ENCODE measurements at places on chromosomes 2 and 18.

GRCh38 chr2:190123956-190124355 is 61.4 kb upstream of the MSTN start:
- DNase-seq = no peak

- no peak for DNase-seq
Observed at GRCh38 chr2:19559596-19560240, 201.3 kb upstream of the OSR1 start.

- no peak for DNase-seq
Observed at GRCh38 chr18:5415031-5415430, 119.5 kb upstream of the ZBTB14 start.

DNA sequence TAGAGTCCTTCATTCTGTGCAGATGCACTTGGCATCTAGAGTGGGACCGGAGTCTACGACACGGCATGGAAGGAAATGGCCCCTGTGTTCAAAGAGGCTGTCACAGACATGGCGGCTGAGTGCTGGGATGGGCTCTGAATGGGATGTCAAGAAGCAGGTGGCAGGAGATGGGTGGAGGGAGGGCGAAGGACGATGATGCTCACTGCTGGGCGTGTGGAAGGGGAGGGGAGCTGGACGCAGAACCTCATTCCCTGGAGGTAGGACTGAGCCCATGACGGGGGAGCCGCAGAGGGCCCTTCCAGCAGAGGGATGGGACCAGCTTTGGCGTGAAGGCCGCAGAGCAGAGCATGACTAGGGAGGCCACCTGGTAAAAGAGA is 18.8 kb upstream of the ALPI start:
- DNase-seq = no peak

DNA sequence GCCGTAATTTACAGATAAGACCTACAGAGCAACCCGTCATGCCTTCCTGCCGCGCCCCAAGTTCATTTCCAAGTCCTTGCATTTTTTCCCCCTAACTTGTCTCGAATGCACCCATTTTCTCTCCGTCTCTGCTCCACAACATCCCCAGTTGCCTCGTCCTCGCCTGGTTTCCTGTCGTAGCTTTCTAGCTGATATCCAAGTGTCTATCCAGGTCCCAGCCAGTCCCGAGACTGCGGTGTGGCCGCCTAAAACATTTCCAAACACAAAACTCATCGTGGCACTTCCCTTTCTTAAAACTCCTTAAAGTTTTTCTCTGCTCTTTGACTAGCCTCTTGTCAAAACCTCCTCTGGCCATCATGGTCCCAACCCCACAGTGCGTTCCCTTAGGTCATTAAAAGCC is 1.2 kb upstream of the BARD1 start:
- DNase-seq = no peak

DNA sequence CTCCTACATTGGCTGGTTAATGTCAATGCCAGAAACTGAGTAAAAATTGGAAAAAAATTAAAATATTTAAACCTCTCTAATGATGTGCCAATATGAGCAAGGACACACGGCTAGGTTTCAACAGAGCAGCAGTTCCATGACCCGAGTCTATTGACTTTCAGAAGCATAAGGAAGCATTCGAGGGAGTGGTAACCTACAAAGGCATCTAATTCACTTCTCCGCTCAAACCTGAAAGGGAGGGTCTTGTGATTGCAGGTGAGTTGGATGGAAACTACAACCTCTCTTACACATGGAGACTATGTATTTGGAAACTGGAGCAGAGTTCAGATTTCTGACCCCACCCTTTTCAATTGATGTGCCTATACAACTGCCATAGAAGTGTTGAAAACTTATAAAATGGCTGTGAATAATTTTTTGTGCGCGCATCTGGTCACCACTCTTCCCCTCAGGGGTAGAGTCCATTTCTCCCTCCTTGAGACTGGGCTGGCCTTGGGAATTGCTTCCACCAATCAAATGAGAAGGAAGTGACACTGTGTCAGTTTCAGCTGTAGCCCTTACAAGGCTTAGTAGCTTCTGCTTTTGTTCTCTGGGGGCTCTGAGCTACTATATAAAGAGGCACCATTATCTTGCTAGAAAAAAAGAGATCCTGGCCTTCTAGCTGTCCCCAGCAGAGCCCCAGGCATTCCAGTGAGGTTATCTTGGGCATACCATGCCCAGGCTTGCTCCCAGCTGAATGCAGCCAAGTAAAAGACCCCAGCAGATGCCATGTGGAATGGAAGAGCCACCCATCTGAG is 278.0 kb downstream of the EPHA4 start:
- no peak for DNase-seq

DNA sequence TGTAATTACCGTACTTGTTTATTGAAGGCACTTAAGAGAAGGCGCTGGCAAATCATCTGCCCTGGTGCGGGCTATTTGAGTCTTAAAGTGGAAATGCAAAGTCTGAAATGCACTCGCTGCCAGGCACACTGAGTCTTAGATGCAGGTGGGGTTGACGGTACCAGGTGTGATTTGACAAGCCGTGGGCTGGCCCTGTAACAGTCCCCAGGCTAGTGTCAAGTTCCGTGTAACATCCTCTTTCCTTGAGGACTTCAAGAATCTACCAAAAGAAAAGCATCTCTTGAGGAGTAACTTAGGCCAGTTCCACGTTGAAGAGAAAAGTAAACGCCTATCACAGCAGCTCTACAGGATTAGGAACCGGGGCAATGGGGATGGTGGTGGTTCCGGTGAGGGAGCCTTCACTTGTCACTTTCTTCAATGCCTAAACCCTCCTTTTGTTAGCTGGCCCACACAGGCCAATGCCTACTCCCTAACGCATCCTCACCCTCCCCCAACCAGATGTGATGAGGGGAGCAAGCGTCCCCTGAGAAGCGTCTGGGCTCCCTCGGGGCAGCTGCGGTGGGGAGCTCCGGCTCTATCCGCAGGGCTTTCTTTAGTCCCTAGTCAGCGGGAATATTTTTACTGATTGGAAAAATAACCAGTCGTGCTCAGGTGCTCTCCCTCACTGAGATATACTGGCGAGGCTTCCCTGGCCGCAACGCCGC is 1.5 kb upstream of the UGP2 start:
- DNase-seq = no peak

GRCh38 chr18:79587226-79587741 is 92.3 kb upstream of the CTDP1 start:
- no peak for DNase-seq

DNA sequence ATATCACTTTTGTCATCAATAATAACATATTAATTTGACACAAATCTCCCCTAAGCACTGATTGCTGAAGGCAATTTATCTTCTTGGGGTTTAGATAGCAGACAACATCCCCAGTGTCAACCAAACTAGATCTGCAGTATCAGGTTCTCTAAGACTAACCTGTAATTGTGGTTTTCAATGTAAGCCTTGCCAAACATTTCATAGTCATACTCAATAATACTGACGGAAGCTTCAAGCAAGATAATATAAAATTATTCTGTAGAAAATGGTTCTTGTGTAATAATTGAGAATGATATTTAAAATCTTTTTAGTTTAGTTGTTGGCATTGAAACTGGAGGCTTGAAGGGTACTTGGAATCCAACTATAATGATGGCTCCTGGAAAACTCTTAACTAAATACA is 186.3 kb downstream of the RIT2 start:
- DNase-seq = no peak

GRCh38 chr18:58674159-58674558 is 2.9 kb downstream of the MALT1 start:
- DNase-seq = no peak

GRCh38 chr2:137817058-137817457 is 147.2 kb upstream of the HNMT start:
- DNase-seq = no peak

- peak; percentile 35 for DNase-seq
Observed at GRCh38 chr18:72336786-72337185, 207.4 kb downstream of the CBLN2 start.

- DNase-seq = peak; percentile 83
Observed at GRCh38 chr2:65979446-65979845, 455.5 kb upstream of the MEIS1 start.

DNA sequence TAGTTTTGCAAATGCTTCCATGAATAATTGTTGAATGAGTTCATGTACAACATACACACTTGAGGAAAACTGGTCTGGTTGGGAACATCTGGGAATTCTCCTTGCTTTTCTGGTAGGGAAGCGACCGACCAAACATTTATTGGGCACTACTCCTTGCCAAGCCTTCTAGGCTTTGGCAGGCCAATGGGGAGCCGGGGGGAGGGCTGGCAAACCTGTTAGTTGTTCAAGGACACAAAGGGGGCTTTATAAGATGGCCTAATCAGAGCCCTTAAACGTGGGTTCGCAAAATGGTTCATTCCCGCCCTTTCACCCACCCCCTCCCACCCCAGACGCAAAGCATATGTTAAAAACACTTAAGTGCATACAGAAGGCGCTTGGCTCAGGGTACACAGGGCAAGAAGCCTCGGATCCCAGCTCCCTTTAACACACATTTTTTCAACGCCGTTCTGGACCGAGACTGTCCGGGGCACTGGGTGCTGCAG is 844 bp upstream of the VSNL1 start:
- DNase-seq = peak; percentile 31

- DNase-seq = no peak
Observed at GRCh38 chr18:24662412-24662821, 202.0 kb downstream of the HRH4 start.

Data from NCI-H1105 (cell line).